Hair follicular keratinocyte (primary cell): ENCODE measurements at places on chromosomes 2 and 18. TPM values are rescaled to one million over a fixed set of nuclear protein-coding genes. Genes with fewer than 3 reads are reported as not detected.

Gene LYG1
- 0.23 TPM in 1 of 2 replicates, not detected in the other for total RNA-seq

Gene CAVIN2
- total RNA-seq: 0.16 and 2.9 TPM in 2 replicates

Gene CCDC138
- 2.3 and 10.7 TPM in 2 replicates for total RNA-seq

Gene HTR2B
- not detected in 2 replicates for total RNA-seq

Gene SERPINB2
- total RNA-seq: 51.8 and 59.3 TPM in 2 replicates
